Activated CD4-positive, alpha-beta T cell treated with anti-CD3 and anti-CD28 coated beads, Interleukin-2, amount 50 U/mL, for 24 hours (primary cell): ENCODE measurements at places on chromosomes 1 and 21.

DNA sequence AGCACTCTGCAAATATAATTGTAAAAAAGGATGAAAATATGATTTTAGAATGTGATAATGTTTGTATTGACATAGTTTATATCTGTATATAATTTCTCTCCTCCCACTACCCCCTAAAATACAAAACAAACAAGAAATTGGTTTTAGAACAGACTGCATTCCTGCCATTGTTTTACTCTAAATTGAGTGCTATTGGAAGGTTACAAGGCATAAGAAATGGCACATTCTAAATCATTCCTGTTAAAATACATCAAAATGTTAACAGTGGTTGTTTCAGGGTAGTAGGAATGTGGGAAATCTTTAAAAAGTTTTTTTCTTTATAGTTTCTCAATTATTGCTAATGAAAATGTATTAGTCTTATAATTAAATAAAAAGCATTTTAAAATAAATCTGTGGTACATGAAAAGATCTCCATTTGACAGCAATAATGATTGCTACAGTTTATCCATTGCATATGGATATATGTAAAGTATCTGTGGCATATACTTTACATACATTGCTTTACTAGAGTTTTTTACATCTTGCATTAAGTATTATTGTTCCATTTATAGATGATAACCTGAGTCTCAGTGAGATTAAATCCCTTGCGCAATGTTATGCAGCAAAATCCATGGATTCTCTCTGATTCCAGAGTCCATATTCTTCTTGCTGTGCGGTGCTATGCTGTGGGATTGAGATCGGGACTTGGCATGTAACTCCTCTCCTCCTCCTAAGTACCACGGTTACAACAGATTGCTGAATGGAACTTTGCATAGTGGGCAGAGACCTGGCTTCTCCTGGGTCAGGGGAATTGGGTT, 319.8 kb downstream of the LMO4 start:
- DNase-seq, result no peak

DNA sequence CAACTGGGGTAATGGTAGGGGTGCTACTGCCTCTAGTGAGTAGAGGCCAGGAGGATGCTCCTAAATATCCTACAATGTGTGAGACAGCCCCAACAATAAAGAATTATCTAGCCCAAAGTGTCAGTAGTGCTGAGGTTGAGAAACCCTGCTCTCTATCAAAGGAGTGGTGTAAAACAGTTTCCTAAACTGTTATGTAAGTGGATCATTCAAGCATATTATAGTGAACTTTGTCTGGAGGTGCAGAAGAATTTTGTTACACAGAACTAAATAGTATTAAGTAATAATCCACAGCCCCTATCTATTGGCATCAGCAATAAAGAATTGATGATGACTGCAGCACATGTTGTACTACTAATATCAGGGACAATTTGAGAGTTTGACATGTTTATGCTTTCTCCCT, 20.3 kb upstream of the TARS2 start:
- DNase-seq, result no peak

- no peak for DNase-seq
Observed at GRCh38 chr1:192343344-192343743, 26.6 kb downstream of the RGS21 start.

DNA sequence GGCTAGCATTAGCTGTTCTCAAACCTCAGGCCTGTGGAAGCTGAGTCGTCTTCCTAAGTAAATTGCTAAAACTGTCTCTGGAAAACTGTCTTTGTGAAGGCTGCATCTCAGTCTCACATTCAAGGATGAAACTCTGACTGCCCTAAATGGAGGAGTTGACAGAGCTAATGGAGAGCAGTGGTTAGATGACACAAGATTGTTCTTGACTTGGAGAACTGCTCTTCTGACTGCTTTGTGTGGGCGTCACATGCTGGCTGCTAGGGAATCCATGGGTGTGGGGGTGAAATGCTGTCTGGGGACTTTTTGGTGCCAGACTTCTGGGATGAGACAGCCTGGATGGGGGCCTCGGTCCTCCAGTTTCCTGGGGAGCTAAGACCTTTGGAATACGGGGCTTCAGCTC, 24.5 kb upstream of the TSPAN2 start:
- DNase-seq, result no peak

- no peak for DNase-seq
Observed at GRCh38 chr21:37767984-37768383, 148.3 kb downstream of the KCNJ6 start.

GRCh38 chr1:171794085-171794484, 12.6 kb downstream of the METTL13 start:
- no peak for DNase-seq

DNA sequence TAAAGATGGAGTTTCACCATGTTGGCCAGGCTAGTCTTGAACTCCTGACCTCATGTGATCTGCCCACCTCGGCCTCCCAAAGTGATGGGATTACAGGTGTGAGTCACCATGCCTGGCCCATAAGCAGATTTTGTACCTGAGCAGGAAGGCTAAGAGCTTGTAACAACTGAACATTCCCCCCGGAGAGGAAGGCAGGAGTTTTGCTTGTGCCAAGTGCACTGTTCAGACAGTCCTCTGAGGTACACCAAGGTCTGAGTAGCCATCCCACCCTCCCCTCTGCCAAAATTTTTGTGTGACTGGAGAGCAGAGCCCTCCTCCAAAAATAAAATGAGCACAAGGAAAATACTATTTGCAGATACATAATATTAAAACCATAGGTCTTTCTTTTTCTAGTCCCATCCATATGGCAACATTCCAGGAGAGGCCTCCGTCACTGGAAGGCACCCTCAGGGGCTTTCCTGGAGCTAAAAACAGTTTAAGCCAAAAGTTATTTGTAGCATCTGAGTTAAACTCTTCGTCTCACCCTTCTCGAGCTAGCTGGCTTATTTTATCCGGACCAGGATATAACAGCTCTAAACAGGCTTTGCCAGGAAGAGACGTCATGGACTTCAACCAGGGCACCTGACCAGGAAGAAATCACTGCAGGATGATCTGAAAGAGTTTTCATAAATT, 27.2 kb downstream of the CAPN2 start:
- no peak for DNase-seq

DNA sequence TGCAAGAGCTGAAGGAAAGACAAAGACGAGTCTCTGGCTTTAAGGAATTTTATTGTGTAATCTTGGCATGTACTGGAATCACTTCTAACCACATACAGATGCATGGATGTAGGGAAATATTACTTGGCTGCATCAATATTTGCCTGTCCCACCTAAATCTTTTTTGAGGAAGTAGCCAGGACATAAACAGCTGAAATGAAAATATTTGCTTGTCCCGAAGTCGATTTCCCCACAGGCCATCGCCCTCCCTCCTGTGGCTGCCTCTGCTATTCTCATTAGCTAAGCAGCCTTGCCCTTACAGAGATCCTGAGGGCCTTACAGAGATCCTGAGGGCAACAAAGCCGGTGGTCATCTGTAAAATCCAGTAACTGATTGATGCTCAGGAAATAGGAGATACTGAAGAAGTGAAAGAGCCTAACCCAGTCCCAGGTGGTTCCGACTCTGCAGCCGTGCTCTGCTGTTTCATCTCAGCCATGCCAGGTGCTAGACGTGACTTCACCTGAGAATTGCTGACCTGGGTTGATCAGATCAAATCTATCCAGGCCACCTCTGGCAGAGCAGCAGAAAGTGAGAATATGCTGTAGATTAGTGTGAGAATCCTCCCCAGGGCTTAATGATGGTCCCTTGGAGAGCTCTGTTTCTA, 25.5 kb downstream of the MAN1C1 start:
- no peak for DNase-seq

DNA sequence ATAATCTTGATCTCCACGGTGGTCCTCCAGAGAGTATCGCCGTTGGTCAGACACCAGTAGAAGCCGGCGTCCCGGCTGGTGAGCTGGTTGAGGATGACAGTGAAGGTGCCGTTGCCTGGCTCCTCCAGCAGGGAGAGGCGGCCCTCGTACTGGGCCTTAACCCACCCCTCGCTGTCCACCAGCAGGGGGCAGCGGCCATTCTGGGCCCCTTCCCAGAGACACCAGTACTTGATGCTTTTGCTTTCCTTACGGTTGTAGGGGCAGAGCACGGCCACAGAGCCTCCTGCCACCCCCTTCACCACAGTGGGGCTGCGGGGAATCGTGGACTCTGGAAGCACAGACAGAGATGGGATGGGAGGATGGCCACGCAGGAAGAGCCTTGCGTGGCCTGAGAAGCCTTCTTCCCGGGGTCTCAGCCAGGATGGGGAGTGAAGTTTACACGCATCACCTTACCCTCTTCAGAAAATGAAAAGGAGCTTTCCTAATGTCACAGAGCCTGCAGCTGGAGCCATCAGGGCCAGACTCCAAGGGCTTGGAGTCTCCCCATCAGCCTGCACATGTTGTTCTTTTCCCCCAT, 10.7 kb downstream of the PIGR start:
- no peak for DNase-seq

GRCh38 chr1:48023488-48023887, 26.3 kb upstream of the TRABD2B start:
- no peak for DNase-seq

- no peak for DNase-seq
Observed at GRCh38 chr1:109246141-109246551, 3.2 kb upstream of the CELSR2 start.

DNA sequence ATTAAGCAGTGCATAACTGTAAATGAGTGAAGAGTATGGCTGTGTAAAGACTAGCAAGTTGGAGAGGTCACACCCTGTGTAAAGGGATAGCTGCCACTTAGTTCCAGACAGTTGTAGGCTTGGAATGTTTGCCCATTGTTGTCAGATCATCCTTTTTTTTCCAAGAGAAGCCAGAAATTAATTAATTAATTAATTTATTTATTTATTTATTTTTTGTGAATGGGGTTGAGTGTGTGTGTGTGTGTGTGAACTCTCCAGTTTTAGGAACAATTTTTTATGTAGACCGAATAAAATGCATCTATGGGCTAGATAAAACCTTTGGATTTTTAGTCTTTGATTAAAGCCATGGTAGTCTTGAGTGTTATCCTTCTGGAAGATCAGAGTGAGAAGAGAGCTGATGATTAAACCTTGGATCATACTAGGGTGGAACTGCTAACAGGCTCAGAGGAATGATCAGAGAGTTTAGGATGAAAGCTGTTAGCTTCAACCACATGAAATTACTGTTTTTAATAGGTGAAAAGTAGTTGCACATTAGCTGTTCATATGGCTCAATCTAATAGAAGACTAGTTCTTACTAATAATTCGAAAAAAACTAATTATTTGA, 58.4 kb downstream of the OSBPL9 start:
- DNase-seq, result no peak

DNA sequence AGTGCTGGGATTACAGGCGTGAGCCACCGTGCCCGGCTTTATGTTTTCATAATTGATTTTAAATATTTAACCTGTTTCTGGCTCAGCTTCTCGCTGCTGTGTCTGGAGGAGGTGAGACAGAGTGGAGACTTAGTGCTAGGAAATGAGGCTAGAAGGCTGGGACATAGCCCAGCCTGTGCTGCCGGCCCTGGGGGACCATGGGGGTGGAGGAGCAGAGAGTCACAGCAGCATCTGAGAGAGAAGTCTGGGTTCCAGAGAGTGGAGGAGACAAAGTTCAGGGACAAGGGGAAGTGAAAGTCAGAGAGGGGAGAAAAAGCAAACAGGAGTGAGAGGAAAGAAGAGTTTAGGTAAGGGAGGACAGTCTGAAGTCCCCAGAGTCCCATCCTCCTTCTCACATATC, 71.9 kb downstream of the LHX9 start:
- no peak for DNase-seq

DNA sequence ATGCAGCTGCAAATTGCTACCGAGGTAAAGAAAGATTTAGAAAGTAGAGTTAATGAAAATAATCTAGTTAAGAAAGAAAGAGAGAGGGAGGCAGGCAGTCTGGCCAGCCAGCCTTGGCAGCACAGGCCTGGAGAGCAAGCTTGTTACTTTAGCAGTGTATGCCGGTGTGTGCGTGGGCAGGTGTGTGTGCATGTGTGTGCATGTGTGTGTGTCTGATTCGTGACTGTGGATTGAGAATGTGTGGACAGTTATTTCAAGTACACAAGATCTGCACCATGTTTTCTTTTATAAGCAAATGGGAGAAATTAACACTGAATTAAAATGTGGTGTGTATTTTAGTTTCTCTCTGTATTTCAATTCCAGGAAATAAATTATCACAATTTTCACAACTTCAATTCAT, 211.6 kb downstream of the DSCAM start:
- no peak for DNase-seq

DNA sequence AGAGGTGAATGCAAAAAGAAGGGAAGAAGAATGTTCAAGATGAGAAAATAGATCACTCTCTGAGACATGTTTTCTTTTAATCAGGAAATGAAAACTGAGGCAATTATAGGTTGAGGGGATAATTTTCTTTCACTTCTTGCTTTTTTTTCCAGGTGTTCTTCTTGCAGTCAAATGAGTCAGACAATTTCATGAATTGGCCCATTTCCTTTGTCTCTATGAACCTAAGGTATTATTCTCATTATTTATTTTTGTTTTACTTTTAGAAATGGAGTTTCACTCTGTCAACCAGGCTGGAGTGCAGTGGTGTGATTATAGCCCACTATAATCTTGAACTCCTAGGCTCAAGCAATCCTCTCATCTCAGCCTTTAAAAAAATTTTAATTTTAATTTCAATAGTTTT, 3.5 kb upstream of the VASH2 start:
- DNase-seq, result no peak

DNA sequence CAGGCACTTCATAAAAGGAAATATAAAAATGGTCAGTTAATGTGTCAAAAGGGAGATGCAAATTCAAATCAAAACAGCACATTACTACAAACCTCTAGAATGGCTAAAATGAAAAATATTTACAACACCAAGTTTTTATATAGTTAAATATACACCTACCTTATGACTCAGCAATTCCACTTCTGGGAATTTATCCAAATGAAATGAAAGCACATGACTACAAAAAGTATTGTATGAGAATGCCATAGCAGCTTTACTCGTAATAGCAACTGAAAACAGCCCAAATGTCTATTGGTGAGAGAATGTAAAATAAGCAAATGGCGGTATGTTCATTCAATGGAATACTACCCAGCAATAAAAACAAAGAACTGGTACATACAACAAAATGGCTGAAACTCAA, 175.8 kb upstream of the SPAG17 start:
- DNase-seq, result no peak

DNA sequence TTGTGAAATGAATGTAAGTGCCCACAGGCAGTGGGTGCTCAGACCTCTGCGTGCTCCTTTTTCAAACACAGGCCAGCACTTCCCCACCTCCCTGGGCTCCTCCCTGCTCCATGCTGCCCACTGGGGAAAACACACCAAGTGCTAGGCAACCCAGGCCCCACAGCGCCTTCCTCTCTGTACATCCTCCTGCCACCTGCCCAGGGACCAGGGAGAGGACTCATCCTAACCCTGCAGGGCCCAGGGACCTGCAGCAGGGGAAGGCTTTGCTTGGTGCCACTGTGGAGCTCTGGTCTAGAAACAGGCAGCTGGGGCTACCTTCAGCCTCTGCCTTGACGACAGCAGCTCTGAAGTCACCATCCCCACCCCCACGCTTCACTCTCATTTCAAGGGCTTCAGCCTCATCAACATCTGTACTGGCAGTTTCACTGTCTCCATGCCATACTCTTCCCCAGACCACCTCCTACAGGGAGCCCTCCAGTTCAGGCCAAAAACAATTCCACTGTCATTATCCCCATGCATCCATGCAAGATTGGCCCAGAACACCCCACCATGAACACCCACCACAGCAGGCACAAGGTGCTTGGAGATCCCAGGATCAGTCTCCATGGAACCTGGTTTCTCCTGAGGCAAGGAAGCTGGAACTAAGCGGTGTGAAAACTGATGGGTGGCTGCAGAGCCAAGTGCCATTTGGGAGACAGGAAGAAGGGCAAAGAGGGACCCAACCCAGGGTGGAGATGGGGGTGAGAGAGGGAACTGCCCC, 1.1 kb downstream of the IGSF8 start:
- no peak for DNase-seq
